ENCODE measurements at places on chromosomes 12 and 14. TPM values are rescaled to one million over a fixed set of nuclear protein-coding genes. Genes with fewer than 3 reads are reported as not detected.

- H3K36me3 ChIP-seq = no peaks in the 10 kb centered on the region
- no peak overlapping the region for H3K4me3 ChIP-seq
- peak overlapping the region; percentile 6 for H3K27ac ChIP-seq
- no peaks in the 10 kb centered on the region for H3K27me3 ChIP-seq
- H3K4me1 ChIP-seq = peaks cover 20% of the 10 kb centered on the region
These were observed 4.0 kb upstream of the NAA25 start for GRCh38 chr12:112112409-112113133.

OR4Q2 gene
- total RNA-seq = not detected

TEDC1 gene
- 56.8 TPM for total RNA-seq

GRCh38 chr12:125222876-125223275 lies 157.6 kb downstream of the AACS start:
- no peak for DNase-seq
- no peaks in the 10 kb centered on the region for H3K4me1 ChIP-seq
- H3K4me3 ChIP-seq = no peak overlapping the region
- H3K27ac ChIP-seq = no peak overlapping the region
- H3K27me3 ChIP-seq = peaks cover 16% of the 10 kb centered on the region

DNA sequence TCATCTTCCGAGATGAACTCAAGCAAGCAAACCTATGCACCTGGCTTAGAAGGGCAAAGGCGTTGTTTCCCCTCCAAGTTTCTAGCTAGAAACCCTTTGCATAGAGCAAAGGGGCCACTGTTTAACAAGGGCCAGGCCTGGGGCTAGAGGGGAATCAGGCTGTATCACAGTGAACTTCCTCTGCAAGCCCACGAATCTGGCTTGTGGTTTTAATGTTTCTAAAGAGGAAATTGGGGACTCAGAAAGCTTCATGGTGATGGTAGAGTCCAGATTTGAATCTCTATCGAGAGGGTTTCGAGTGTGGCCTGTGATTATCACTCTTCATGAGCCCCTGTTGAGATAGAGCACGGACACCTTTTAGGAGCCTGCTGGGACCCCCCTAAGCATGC lies 189.9 kb downstream of the VRK1 start:
- H3K27ac ChIP-seq = no peak overlapping the region
- H3K27me3 ChIP-seq = no peaks in the 10 kb centered on the region
- H3K4me3 ChIP-seq = no peak overlapping the region

AICDA gene
- not detected for total RNA-seq

All from activated CD8-positive, alpha-beta memory T cell treated with anti-CD3 and anti-CD28 coated beads, Interleukin-2, amount 10 ng/mL, durations not matched to agents 7 days and 5 days (primary cell).